ENCODE measurements at places on chromosomes 2 and 18. TPM values are rescaled to one million over a fixed set of nuclear protein-coding genes. Genes with fewer than 3 reads are reported as not detected.

- DNase-seq, result no peak
Observed at GRCh38 chr18:50466634-50467033, 91.8 kb downstream of the SKA1 start.

DNA sequence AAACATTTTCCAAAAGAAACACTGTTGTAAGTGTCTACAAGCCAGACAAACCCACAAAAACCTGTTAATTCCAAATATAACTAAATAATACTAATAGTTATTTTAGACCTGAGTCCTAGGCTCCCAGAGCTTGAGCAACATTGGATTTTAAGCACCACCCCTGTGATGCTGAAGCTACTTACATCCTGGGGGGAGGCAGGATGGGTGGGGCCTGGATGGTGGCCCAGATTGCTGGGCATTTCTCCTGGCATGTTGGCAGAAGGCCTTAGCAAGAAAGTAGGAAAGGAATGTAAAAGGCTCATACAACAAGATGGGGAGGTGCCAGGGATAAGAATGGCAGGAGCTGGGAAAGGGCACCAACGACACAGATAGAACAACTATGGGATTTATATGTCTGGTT is 50.7 kb upstream of the OTX1 start:
- peak; percentile 19 for DNase-seq

- DNase-seq, result no peak
Observed at GRCh38 chr2:134636714-134637113, 82.1 kb downstream of the TMEM163 start.

Gene TMEM163
- not detected for total RNA-seq

- DNase-seq, result no peak
Observed at GRCh38 chr2:224724331-224724730, 8.2 kb upstream of the CCDC195 start.

Gene PPP3R1
- 67.9 TPM for total RNA-seq

DNA sequence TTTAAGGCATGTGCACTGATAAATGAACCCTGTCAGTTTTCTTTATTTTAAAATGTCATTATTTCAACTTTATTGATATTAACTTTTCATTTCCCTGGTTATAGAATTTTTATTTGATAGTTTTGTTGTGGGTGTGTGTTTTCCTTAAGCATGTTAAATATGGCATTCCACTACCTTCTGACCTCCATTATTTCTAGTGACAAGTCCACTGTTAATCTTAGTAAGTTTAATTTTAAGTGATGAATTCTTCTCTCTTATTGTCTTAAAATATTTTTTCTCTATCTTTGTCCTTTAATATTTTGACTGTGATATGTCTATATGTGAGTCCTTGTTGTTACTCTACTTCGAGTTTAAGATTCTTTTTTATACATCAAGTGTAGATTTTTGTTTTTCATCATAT is 685.7 kb downstream of the GALR1 start:
- DNase-seq, result no peak

Gene RAMP1
- 461 TPM for total RNA-seq

- DNase-seq, result no peak
Observed at GRCh38 chr18:51171625-51172259, 25.7 kb downstream of the MEX3C start.

- no peak for DNase-seq
Observed at GRCh38 chr2:231163414-231164095, 34.9 kb upstream of the ARMC9 start.

GRCh38 chr2:19893520-19894133 is 8.2 kb downstream of the TTC32 start:
- DNase-seq, result no peak

DNA sequence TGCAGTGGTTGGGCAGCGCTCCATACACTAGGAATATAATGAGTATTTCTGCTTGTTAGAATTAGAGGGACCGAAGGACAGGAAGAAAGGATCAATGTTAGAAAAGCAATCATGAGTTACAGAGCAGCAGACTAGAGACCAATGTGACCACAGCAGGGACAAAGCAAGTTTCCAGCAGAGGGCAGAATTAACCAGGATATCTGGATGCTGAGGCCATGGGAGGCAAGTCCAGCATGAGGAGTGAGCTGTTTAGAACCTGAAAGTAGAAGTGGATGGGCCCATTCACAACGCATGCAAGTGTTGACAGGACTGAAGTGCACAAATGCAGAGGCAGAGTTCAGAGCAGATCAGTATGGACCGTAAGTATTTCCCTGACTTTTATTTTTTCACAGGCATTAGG is 910.4 kb upstream of the GYPC start:
- no peak for DNase-seq

GRCh38 chr2:228377533-228377932 is 196.0 kb upstream of the SPHKAP start:
- no peak for DNase-seq

GRCh38 chr2:109290887-109291643 is 162.1 kb downstream of the SH3RF3 start:
- no peak for DNase-seq

DNA sequence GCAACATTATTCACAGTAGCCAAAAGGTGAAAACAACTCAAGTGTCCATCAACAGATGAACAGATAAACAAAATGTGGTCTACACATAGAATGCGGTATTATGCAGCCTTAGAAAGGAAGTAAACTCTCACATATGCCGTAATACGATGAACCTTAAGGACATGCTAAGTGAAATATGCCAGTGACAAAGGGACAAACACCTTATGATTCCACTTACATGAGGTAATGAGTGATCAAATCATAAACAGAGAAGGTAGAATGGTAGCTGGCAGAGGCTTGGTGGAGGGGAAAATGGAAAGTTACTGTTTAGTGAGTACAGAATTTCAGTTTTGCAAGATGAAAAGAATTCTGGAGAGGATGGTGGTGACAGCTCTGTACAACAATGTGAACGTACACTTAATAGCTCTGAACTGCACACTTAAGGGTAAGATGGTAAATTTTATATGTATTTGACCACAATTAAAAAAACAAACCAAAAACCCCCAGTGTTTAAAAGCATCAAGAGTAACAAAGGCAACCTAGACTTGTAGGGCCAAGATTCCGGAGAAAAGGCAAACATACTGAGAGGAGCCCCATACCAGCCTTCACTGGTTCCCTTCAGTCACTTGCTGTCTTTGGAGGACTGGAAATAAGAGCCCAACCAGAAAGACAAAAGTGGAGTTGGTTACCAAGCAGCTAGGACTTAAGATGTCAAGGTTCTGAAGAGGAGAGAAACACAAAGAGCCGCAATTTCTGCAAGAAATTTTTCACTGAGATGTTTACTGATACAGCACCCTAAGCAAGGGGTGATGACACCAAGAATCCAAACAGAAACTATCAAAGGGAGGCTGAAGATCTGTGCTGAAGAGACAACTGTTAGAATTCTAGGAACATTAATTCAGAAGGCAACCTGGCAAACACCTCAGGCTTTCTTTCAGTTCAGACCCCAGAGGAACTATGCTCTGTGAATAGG is 61.3 kb downstream of the CUL3 start:
- no peak for DNase-seq

DNA sequence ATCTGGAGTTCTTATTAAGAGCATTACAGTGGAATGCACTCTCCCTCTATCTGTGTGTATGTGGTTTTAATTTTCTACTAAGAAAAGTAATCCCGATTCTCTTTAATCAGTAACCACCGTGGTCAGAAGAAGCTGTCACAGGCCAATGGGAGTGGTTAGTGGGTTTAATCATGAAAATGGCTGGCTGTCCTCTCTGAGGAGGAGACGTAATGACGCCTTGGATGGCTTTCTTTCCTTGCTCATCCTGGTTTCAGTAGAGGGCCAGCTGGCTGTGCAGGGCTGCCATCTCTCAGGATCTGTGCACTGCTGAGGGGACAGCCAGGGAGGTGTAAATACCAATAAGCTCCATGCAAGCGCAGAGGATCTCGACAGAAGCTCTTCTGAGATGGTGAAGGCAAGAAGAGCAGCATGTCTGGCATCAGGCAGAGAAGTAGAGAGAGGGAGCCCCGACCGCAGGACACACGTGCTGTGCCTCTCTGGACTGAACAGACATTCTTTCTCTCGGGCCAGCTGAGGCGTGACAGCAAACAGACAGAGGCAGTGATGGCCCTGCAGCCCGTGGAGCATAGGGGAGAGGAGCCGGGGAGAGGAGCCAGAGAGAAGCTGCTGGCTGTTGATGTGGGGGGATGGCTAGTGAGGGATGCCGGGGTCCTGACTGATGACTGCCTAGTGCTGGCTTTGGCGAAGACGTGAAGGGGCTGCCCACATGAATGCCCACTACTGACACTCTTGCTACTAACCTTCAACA is 65.1 kb upstream of the DAPL1 start:
- no peak for DNase-seq

GRCh38 chr2:173239644-173240043 is 115.0 kb upstream of the CDCA7 start:
- DNase-seq, result no peak

DNA sequence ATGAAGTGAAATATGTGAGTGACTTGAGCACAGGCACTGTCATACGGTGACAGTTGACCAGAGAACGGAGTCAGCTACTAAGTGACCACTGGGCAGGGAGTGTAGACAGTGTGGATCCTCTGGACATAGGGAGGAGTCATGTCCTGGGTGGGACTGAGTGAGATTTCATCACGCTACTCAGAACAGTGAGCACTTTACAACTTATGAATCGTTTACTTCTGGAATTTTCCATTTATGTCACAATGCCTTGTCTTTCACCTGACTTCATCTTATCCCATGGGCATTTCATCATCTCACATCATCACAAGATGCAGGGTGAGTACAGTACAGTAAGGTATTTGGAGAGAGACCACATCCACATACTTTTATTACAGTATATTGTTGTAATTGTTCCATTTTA is 29.0 kb downstream of the PTPRM start:
- DNase-seq, result no peak

GRCh38 chr2:177983183-177983788 is 89.3 kb downstream of the PDE11A start:
- no peak for DNase-seq

Gene PPIL3
- 0.59 TPM for total RNA-seq

- DNase-seq, result no peak
Observed at GRCh38 chr2:86319700-86320580, 17.5 kb downstream of the REEP1 start.

- DNase-seq, result no peak
Observed at GRCh38 chr18:49059028-49059834, 108.5 kb upstream of the SMAD7 start.

Gene SCYGR2
- not detected for total RNA-seq

DNA sequence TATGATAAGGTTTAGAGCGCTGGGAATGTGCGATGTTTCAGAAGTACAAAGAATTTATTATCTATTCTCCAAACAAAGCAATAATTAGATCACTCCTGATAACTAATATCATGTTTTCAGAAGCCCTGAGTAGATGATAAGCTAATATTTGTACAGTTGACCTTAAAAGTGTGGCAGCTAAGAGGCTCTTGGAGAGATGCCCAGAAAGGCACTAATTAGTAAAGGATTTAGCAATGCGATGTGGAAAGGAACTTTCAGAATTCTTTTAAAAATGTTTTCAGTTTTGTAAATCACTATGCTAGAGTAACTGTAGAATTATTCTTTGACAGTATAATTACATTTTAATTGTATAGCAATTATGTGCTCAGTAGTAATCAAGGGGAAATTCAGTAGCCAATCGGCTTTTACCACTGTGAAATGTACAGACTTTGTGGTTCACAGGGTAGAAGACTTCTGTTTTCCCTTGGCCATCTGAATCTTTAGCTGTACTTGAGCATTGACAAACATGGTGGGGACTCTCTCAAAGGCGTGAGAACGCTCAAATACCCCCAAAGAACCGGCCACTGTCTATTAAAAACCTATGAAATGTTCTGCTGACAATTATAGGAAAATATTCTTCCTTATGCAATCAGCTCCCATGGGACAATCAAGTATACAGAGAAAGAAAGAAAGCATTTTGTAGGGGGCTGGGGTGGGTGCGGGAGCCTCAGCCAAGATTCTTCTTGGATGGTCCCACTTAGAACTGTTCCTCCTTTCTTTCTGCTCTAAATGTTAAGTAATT is 262.8 kb upstream of the AGAP1 start:
- DNase-seq, result no peak

- no peak for DNase-seq
Observed at GRCh38 chr2:226001716-226002115, 602.2 kb downstream of the NYAP2 start.

DNA sequence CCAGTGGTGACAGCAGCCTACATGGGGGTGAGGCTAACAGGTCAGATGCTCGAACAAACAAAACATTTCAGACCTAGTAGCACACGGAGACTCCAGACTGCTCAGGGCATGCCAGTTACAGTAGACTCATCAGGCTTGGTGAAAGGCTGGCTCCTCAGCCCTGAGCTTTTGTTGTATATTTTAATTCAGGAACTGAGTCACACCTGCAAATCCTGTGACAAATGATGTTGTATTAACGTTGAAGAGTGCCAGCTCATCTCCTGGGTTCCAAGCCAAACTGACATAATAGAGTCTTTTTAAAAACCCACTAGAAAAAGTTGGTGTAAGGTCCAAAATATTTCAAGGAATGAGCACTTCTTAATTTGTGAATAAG is 65.3 kb downstream of the C1D start:
- no peak for DNase-seq

DNA sequence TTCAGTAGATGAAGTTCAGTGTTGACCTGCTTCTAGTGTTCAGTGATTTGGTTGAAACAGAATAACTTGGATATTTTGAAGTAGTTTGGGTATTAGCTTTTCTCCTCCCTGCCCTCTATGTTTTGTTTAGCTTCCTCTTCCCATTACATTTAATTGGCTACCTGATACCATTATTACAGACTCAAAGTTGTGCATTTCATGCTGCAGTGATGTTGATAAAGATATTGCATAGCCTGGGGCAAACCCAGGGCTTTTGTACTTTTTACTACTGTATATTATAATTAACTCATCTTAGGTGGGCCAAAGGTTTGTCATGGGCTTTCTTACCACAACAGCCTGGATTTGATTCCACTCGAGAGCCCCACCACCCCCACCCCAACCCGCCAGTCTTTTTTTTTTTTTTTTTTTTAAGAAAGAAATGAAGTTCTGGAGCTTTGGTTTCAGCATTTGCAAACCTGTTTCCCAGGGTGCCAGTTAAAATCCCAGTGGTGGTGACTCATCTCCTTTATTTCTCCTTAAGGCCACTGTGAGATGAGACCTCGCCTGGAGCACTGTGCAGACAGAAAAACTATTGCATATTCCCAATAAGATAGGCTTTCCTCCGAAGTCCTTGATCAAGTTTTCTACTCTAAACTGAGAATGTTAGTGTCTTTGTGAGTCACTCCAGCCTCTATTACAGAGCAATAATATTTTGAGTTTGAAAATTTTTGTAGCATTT is 393.7 kb upstream of the FANCL start:
- DNase-seq, result no peak

All from uterus (tissue), 4 donors.